ENCODE measurements at places on chromosomes 6 and 20.

DNA sequence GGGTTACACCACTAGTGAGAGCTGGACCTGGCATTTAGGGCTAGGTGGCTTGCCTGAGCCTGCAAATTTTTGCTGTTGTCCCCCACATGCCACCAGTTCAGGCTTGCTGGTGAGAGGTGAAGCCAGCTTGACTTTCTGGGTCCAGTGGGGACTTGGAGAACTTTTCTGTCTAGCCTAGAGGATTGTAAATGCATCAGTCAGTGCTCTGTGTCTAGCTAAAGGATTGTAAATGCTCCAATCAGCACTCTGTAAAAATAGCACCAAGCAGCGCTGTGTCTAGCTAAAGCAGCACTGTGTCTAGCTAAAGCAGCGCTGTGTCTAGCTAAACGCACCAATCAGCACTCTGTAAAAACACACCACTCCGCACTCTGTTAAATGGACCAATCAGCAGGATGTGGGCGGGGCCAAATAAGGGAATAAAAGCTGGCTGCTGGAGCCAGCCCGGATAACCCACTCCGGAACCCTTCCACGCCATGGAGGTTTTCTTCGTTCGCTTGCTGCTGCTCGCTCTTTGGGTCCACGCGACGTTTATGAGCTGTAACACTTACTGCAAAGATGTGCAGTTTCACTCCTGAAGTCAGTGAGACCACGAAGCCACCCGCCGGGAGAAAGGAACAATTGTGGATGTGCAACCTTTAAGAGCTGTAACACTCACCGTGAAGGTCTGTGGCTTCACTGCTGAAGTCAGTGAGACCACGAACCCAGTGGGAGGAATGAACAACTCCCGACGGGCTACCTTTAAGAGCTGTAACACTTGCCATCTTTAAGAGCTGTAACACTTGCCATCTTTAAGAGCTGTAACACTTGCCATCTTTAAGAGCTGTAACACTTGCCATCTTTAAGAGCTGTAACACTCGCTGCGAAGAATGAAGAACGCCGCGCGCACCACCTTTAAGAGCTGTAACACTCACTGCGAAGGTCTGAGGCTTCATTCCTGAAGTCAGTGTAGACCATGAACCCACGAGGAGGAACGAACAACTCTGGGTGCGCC, 27.3 kb downstream of the GMPR start:
- DNase-seq = no peak

DNA sequence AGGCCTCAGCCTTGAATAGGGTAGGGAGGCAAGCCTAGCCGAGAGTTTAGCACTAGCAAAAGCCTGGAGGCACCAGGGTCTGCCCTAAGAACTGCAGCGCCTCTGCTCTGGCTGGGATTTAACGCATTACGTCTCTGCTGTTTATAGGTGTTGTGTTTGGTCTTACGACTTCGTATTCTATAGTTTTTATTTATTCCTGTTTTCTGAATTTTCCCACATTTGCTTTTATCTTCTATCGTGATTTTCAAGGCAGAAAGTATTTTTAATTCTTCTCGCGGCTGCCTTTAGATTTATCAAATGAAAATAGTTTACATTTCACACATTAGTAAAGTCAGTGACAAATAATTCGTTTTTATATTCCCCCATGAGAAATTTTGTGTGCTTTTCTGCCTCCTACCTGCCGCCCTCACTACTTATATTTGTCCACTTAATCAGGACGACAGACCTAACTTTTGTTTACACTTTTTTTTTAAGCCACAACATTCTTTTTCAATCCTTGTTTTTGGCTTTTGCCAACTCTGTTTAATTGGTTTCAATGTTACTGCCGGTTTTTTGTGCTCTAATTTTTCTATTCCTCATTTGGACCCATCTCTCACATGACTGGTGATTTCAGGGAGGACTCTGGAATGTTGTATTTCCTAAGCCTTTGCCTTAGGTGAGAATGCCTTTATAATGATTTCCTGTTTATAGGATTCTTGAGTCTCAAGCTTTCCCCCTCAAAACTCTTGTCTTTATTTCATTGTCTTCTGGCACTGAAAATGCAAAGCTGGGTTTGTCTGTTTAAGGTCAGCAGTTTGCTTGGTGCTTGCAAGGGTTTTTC, 1.3 kb upstream of the LZTS3 start:
- peak; percentile 42 for DNase-seq

DNA sequence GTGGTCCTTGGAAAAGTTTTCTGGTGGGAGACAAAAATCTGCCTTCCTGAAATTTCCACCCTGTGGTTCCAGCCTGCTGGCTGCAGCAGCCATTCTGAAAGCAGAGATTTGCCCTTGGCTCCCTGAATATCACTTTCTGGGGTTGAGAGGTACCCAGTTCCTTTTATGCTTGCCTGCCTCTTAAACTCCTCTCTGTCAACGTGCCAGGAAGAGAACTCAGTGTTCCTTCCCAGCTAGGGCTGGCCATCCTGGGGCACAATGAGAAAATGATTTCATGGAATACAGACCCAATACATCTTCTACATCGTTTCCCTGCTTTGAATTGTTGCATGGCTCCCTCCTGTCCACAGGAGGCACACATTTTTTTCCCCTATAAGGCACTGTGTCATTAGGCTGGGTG, 1.6 kb upstream of the DSN1 start:
- no peak for DNase-seq

- DNase-seq = no peak
Measured at GRCh38 chr6:103983860-103984259, 875.9 kb downstream of the HACE1 start.

GRCh38 chr20:50333812-50334211, 143.2 kb downstream of the CEBPB start:
- peak; percentile 98 for DNase-seq

DNA sequence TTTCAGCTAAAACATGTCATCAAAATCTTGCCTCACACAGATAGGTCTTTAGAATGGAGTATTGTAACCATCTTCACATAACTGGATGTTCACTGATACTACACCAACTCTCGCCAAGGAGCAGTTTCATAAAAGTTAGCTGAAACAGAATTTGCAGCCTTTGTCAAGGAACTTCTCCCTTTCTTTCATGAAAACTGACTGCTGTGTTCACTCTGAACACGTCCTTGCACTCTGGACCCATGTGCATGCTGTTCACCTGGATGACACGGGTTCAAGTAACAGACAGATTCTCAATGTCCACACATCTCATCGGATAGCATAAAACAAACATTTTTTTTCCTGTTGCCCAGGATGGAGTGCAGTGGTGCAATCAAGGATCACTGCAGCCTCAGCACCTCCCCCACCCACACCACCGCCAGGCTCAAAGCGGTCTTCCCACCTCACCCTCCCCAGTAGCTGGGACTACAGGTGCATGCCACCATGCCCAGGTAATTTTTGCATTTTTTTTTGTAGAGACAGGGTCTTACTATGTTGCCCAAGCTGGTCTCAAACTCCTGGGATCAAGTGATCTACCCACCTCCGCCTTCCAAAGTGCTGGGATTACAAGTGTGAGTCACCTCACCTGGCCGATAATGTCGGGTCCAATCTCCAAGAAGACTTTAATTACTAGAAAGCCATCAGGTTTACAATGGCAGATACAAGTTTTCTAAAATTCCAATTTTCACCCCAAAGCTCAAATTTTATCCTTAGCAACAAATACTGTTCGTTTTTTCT, 9.4 kb downstream of the DIDO1 start:
- no peak for DNase-seq

GRCh38 chr20:52923123-52923937, 48.8 kb upstream of the TSHZ2 start:
- DNase-seq = peak; percentile 88

DNA sequence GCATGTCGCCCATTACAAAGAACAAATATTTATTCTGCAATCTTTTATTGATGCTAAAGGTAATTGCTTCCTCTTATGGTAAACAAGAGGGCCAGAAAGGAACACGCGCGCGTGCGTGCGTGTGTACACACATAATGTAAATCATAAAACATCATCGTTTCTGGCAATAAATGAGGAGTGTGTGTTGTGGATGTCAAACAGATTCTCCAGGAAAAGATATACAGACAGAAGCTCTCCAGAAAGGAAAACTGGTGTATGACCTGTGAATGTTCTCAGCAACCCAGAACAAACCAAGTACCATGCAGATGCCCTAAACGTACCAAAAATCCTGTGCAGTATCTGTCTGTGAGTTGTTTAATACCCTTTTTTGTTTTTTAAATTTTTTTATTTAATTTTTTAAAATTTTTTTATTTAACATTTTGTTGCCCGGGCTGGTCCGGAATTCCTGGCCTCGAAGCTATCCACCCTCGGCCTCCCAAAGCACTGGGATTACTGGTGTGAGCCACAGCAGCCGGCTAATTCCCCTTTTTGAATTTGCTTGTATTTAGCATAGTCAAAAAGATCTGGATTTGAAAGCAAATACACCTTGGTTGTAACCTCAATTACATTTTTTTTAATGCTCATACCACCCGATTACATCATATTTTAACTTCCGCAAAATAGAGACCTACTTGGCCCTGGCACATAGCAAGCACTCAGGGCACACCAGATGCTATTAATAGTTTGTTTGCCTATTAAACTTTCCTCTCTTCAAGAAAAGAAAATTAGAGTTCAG, 909 bp upstream of the NUDT3 start:
- DNase-seq = no peak

GRCh38 chr6:111894272-111894671, 21.0 kb upstream of the FYN start:
- peak; percentile 65 for DNase-seq

- no peak for DNase-seq
Measured at GRCh38 chr20:21643417-21643816, 62.0 kb upstream of the PAX1 start.

DNA sequence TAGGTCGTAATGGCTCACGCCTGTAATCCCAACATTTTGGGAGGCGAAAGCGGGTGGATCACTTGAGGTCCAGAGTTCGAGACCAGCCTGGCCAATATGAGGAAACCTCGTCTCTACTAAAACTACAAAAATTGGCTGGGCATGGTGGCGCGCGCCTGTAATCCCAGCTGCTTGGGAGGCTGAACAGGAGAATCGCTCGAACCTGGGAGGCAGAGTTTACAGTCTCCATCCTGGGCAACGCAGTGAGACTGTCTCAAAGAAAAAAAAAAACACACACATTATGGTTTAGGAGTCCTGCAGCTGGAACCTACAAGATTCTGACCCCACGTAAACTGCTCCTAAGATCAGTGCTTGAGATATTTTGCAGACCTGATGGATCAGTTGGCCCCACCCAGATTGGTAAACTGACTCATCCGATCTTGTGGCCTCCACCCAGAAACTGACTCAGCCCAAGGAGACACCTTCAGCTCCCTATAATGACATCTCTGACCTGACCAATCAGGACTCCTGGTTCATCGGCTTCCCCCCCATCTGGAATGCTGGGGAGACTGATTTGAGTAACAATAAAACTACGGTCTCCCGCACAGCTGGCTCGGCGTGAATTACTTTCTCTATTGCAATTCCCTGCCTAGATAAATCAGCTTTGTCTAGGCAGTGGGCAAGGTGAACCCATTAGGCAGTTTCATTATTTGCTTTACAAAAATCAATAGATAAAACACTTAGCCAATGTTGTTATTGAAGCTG, 96.2 kb upstream of the BTN3A2 start:
- peak; percentile 35 for DNase-seq

GRCh38 chr6:148771212-148771601, 24.4 kb downstream of the UST start:
- no peak for DNase-seq

- no peak for DNase-seq
Measured at GRCh38 chr6:2488578-2488977, 243.2 kb upstream of the GMDS start.

DNA sequence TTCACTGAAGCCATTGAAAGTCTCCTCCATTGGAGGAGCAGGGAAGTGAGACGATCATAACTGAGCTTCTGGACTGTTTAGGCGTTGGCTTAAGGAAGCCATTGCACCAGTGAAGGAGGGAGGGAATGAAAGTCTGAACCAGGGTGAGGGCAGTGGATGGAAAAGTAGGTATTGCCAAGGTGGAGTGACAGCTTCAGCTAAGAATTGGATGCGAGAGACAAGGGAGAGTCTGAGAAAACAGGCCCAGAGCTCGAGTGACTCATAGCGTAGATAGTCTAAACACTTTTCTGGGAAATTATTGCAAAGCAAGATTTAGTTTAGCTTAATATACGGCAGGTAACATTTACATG, 4.5 kb downstream of the DSP start:
- no peak for DNase-seq

GRCh38 chr20:63795178-63795830, 35.8 kb downstream of the ZBTB46 start:
- DNase-seq = no peak

GRCh38 chr6:104941729-104942091, 15.2 kb upstream of the LIN28B start:
- no peak for DNase-seq

- DNase-seq = no peak
Measured at GRCh38 chr6:160368670-160369069, 20.5 kb downstream of the SLC22A3 start.
